Fibroblast of lung (primary cell): ENCODE measurements at places on chromosomes 2 and 18. TPM values are rescaled to one million over a fixed set of nuclear protein-coding genes. Genes with fewer than 3 reads are reported as not detected.

GRCh38 chr2:194723446-194723845 lies 933.6 kb upstream of the SLC39A10 start:
- DNase-seq: no peak

DNA sequence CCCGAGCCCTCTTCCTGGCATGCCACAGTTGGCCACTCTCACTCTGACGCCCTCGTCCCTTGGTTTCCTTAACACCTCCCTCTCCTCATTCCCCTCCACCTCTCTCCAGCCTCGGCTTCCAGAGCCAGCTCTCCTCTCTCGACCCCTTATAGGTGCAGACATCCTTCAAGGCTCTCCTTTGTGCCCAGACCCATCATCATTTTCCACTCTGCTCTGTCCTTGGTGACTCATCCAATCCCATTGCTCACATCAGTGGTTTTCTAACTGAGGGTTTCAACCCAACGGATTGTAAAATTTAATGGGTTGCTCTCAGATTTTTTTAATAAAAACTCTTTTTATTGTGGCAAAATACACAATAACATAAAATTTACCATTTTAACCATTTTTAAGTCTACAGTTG lies 6.2 kb downstream of the ST8SIA5 start:
- no peak for DNase-seq

DNA sequence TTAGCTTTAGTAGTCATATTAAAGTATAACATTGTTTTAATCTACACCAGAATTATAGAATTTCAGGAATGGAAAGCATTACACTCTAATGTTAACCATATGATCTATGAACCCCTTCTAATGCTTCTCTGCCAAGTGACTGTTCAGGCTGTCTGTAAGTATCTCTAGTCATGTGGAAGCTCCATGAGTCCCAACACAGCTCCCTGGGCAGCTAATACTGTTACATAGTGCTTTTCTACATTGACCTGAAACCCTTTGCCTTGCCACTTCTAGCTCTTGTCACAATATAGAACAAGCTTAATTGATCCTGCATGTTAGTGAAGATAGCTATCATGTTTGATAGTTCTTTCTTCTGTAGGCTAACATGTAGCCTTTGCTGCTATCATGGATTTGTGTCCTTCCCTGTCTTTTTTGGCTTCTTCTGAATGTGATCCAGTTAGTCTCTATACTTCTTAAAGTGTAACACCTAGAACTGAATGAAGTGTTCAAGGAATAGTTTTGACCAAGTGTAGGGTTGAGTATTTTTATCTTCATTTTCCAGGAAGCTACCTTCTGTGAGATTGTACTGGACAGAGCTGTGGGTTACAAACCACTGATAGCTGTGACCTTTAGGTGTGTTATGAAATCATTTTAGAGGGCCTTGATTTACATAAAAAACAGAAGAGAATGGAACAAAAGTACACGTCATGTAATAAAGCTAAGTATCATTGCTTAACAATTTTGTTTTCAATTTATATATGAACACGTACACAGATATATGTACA lies 23.7 kb downstream of the BABAM2 start:
- no peak for DNase-seq

The NPHP1 gene
- 5.0 and 5.6 TPM in 2 replicates for total RNA-seq

- peak; percentile 100 for DNase-seq
Observed at GRCh38 chr2:27705851-27706622, 42.3 kb downstream of the SLC4A1AP start.

DNA sequence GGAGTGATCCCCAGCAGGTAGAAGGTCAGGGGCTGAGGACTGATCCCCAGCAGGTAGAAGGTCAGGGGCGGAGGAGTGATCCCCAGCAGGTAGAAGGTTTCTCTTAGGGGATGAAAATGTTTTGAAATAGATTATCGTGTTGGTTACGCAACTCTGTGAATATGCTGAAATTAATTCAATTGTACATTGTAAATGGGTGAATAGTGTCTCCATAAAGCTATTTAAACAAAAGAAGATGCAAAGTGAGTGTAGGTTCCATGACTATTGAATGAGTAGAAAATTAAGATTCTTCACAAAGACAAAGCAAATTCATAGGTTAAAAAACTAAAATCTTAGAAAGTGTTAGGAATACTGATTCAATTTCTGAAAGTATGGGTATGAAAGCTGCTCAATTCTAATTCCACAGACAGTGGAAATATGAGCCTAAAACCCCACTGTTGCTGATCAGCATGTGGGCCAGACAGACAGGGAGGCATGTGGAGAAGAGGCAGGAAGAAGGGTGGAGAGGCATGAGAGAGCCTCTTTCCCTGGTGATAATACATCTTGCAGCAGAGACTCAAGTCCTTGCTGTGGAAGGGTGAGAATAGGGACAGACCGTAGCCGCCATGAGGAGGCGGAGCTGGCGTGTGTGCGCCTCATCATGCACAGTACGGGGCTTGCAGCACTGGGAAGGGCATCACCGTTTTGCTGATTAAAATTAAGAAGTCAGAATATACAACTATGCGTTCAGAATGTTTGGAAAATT lies 85.9 kb upstream of the NFATC1 start:
- DNase-seq: no peak
